ENCODE measurements at places on chromosomes 1 and 21.

DNA sequence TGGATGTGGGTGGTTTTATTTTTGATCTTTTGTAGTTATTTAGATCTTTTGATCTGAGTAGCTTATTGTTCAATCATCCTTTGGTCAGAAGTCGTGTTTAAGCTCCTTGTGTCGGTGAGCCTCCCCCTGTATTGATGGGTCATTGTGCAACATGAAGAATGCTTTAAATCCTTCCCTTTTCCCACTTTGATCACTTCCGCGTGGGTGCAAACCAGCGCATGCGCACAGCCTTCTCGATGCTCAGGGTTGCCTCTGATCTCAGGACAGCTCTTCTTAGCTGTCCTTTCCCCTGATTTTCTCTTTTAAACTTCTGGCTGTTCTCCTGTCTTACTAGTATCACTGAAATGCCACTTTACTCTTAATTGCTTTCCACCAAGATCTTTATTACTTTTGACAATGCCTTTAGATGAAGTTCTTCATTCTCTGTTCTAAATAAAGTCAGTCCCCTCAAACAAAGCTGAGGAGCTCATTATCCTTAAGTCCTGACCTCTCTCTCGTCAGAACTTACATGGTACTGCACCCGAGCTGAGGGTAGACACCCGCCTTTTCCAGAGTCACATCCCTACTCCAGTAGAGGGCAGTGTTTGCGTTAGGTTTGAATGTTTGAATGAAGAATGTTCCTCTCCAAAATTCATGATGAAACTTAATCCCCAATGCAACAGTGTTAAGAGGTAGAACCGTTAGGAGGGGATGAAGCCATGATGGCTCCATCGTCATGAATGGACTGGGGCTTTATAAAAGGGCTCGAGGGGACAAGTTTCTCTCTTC is 547.9 kb upstream of the TMPRSS15 start:
- DNase-seq = no peak

GRCh38 chr1:220556641-220557040 is 28.7 kb downstream of the MARK1 start:
- DNase-seq = no peak

GRCh38 chr1:224252479-224252878 is 69.4 kb downstream of the DEGS1 start:
- DNase-seq = no peak

- no peak for DNase-seq
These were observed 101.1 kb upstream of the ZC3H11B start for GRCh38 chr1:219713981-219714381.

- no peak for DNase-seq
These were observed 325 bp downstream of the OR14A2 start for GRCh38 chr1:247747616-247748015.

- DNase-seq = no peak
These were observed 12.2 kb upstream of the CCDC27 start for GRCh38 chr1:3740042-3740441.

- DNase-seq = no peak
These were observed 4.7 kb downstream of the FMOD start for GRCh38 chr1:203346060-203346768.

DNA sequence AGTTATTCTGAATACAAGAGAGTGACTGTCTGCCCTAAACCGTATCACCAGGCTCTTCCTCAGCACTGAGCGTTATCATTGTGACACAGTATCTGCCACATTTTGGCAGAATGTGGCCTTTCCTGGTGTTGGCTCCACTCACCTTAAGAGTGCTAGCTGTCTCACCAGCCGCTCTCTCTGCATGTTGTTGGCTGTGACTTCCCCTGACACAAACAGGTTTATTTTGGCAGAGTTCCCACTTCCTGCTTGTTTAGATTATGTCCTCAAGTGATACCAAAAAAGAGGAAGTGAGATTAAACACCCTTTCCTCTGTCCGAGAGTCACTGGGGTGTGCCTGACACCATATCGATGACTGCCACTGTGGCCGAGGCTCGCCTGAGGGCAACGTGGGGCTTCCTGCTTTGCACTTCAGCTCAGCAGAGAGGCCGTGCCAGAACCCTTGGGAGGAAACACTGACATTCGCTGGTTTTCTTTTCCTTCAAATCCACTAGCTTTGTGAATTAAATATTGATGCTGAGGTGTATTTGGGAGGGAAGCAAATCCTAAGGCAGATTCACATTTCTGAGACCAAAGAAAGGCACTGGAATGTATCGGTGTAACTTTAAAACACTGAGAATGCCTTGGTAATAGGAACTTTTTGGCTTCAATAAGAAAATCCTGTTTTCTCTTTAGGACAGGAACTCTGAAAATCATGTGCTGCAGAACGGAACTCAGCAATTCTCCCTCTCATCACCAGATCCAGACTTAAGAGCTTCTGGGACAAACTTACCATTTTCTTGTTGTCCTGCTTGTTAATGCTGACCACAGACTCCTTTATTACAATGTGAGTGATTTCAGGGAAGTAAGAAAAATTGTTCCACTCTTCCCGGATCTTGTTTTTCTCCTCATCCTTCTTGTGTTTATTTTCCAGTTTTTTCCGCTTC is 102.1 kb downstream of the JAK1 start:
- DNase-seq = peak; percentile 24

DNA sequence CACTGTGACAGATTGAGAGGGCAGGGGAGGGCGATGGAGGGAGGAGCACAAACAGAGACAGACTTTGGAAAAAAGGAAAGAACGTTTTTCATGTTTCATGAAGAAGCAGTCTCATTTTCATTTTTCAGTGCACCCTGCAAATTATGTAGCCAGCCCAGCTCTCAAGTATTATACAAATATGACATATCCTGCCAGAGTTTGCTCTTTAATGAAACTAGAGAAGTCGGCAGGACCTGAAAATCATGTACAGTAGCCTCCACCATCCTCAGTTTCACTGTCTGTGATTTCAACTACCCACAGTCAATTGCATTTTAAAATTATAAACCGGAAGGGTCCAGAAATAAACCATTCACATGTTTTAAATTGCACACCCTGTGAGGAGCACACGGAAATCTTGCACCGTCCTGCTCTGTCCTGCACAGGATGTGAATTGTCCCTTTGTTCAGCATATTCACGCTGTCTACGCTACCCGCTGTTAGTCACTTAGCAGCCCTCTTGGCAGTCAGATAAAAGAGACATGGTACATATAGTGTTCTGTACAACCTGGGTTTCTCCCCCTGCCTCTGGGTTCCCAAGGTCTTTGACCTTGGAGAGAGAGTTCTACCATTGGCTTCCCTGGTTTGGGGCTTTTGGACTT is 13.6 kb upstream of the ADARB1 start:
- DNase-seq = no peak

DNA sequence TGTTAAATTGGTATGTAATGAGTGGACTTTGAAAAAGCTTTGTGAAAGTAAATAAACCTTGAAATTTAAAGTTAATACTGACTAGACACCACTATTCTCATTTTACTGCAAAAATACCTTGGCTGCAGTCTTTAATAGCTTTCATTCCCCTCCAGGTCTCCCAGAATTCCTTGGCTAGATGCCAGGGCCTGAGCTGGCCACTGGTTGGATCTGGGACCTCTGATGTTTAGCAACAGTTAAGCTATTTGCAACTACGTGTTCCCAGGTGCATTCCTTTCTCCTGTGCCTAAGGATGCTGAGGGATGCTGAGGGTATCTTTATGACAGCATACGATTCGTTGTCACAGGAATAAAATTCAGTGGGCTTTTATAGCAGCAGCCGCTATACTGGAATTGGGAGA is 938.7 kb downstream of the TTLL7 start:
- no peak for DNase-seq

DNA sequence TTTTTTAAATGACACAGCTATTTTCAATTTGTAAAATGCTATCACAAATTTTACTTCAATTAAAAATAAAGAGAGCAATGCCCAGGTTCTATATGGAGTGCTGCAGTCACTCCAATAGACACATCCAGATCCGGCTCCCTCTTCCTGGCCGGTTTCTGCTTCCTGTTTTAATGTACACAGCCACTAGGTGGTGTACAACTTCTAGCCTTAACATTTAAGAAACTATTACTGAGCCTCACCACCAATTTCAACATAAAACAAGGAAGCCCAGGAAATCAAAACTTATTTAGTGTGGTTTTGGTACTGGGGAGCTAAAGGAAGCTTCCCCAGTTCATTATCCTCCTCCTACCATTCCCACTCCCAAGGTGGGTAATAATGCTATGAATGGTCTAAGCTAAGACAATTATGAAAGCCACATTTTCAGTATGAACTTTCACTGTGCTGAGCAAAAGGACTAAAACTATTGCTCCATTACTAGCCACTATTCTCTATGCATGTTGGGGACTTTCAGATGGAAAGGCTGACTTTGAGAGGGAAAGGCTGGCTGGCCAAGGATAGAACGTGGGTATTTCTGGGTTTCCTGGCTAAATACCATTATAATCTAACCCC is 25.5 kb upstream of the MTMR11 start:
- no peak for DNase-seq

DNA sequence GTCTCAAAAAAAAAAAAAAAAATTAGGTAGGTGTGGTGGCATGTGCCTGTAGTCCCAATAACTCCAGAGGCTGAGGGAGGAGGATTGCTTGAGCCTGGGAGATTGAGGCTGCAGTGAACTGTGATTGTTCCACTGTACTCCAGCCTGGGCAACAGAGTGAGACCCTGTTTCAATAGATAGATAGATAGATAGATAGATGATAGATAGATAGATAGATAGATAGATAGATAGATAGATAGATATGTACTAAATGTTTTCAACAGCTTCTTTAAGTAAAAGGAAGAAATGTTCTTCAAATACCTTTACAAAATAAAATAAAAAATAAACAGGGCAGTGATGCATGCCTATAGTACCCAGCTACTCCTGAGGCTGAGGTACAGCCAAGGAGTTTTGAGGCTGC is 9.8 kb downstream of the KIF1B start:
- no peak for DNase-seq

DNA sequence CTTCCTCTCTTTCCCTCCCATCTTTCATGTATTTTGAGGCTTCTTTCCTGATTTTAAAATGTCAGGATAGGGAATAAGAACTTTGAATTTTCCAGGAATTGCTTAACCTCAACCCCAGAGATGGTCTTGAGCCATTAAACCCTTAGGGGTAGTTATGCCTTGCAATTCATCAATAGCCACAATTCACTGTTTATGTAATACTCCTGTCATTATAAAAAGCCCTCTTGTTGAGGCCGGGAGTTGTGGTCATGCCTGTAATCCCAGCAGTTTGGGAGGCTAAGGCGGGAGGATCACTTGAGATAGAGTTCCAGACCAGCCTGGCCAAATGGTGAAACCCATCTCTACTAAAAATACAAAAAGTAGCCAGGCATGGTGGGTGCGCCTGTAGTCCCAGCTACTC is 24.5 kb downstream of the SPATA45 start:
- DNase-seq = no peak

DNA sequence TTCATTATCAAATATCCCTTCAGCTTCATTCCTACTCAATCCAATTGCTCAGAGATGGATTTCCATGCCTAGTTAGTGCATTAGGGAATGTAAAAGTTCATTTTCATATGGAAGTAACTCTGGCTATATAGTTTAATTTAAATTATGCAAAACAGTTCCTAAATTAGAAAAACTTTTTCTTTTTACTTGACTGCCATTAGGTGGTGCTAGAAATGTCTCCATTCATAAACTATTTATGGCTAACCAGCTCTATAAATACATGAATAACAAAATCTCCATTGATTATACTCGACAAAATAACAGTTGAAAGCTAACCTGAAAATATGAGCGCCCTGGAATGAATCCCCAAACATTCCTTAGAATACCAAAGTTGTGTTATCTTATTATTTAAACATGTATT is 311.4 kb downstream of the USH2A start:
- no peak for DNase-seq

GRCh38 chr1:234256359-234256758 is 116.9 kb upstream of the COA6 start:
- no peak for DNase-seq

DNA sequence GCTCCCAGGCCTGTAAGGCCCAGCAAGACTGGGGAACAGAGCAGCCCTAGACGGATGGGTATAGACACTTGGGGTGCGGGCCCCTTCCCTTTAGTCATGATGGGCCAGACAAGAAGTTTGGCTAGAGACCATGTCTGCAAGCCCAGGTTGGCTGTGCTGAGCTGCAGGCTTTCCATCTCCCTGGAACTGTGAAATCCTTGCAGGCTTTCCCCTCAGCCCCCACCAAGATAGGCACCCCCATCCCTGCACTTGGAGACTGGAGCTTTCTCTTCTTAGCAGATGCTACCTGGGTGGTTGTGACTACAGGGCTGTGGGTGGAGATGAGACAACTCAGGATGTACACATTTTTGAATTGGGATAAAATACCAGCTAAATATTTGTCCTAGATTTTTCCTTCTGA is 110.3 kb downstream of the PTPRU start:
- DNase-seq = no peak

GRCh38 chr1:18575620-18576019 is 55.0 kb upstream of the PAX7 start:
- DNase-seq = no peak

GRCh38 chr1:43987159-43987902 is 4.1 kb upstream of the CCDC24 start:
- DNase-seq = no peak

- no peak for DNase-seq
These were observed 36.3 kb upstream of the PCBP3 start for GRCh38 chr21:45607021-45607908.

- no peak for DNase-seq
These were observed 26.4 kb upstream of the LRIG2 start for GRCh38 chr1:113046569-113046968.

DNA sequence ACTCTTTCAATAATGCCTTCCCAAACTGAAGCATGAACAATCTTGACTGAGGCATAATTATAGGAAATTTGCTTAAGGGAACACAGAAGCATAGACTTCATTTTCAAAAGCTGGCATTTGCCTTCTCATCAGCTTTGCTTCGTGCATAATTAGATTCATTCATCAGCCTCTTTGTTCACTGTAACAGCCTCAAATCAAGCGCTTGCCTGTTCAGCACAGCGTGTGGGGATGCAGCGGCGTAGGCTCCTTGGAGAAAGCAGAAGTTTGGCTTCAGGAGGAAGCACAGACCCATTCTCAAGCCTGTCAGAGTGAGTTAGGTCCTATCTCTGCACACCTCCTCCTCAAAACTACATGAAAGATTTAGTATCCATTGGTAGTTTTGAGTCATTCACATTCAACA is 246.4 kb upstream of the MAP1LC3C start:
- no peak for DNase-seq

DNA sequence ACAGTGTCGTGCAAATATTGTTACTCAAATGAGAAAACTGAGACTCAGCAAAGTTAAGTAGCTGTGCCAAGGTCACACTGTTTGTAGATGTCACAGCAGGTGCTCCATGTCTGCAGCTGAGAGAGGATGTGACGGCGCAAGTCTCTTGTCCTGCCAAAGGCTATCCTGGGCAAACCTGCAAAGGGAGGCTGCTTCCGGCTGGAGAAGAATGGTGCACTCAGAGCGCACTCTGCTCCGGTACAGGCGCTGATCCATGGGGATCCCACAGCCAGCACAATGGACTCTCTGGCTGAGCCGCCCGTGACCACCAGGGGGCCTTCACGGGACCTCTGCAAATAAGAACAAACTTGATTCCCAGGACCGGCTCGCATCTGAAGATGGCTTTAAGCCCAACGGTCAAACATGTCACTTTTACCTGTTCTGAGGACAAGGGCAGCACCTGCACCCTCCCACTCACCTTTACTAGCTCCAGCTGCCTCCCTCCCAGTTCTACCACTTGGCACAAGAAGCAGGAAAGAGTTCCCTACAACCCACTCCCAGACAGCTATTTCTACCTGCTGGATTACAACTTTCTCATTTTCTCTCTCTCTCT is 21.9 kb downstream of the RD3 start:
- no peak for DNase-seq

All from stimulated activated CD8-positive, alpha-beta memory T cell treated with anti-CD3 and anti-CD28 coated beads, Interleukin-7, amount 100 ng/mL, for 1 hour (primary cell).